ENCODE measurements at places on chromosomes 16 and 17.
A peak's percentile ranks its signal among the peaks of the same experiment; 100 is the strongest.

DNA sequence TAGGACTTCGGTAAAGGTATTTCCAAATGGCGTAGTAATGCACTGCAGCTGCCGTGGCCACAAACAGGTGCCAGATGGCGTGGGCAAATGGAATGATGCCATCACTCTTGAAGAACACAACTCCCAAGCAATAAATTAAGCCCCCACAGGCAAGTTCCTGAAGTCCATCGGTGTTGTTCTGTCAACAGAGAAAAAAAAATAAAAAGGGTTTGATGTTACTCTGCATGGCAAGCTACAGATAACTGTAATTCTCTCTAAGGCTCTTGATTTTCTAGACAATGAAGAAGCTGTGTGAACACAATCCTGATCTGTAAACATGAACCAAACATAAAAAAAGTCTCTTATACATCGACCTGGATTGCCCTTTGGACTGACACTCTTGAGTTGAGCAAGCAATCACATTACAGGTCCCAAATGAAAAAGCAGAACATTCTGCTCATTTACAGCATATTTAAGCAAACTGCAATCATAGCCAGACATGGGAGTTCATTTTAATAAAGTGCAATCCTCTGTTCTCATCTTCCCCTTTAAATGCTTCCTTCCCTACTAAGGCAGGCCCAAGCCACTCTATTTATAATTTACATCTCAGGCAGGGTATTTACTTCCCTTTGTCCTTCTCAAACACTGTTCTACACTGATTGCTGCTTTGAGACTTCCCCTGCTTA lies 27.1 kb downstream of the MMD start:
- DNase-seq: no peak

GRCh38 chr16:56357241-56357764 lies 68.0 kb downstream of the AMFR start:
- no peak for DNase-seq

- DNase-seq: no peak
Observed at GRCh38 chr16:23348579-23349469, 46.7 kb downstream of the SCNN1B start.

DNA sequence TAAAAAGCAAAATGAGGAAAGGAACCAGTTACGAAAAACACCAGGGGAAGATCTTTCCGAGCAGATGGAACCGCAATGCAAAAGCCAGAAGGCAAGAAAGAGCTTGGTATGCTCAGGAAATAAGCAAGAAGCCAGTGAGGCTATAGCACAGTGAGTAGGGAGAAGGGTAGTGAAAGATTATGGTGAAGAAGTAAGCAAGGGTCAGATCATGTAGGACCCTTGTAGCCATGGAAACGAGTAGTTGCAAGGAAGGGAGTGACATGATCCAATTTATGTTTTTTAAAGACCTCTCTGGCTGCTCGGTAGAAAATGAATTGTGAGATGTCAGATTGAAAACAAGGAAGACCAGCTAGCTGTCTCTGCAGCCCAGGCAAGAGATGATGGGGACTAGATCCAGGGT lies 143.3 kb downstream of the USP31 start:
- DNase-seq: no peak

DNA sequence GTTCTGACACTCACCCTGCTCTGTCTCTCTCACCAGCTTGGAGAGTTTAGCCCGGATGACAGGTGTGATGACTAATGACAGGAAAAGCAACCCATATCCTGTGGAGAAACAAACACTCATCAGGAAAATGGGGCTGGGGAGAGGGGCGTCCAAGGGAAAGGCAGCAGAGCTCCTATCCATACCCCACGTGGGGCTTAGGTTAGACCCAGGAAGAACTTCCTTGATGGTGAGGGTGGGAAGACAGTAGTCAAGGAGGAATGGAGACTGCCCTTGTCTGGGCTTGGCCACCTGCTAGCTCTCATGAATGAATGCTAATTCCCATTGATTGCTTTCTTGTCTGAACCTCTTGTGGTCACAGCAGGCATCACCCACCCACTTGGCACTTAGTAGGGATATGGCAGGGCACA lies 3.8 kb downstream of the SLC46A1 start:
- no peak for DNase-seq

DNA sequence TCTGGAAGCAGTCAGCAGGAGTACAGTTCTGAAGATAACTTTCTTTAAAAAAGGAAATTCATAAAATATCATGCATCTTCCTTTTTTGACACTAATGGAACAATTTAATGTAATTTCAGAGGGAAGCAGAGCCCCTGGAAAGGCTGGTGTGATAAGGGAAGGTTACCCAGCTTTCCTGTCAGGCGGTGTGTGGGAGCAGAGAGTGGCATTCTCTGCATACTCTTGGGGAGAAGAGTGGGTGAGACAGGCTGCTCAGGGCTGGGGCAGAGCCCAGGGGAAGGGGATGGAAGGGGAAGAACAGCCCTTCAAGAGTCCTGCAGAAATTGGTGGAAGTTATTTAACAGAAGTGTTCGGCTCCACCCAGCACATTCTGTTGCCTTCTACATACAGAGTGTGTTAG lies 84.7 kb downstream of the PRKCB start:
- DNase-seq: no peak

- no peak for DNase-seq
Observed at GRCh38 chr17:78057113-78057740, 71.3 kb downstream of the TMC6 start.

- no peak for DNase-seq
Observed at GRCh38 chr16:50652836-50653425, 28.2 kb downstream of the SNX20 start.

GRCh38 chr16:4390266-4391260 lies 18.9 kb downstream of the VASN start:
- no peak for DNase-seq

- DNase-seq: no peak
Observed at GRCh38 chr17:17732892-17733670, 51.8 kb downstream of the RAI1 start.

- no peak for DNase-seq
Observed at GRCh38 chr17:69605571-69605970, 191.1 kb downstream of the MAP2K6 start.

GRCh38 chr17:40170325-40170724 lies 6.9 kb upstream of the RAPGEFL1 start:
- DNase-seq: no peak

- no peak for DNase-seq
Observed at GRCh38 chr16:19219836-19220235, 51.8 kb downstream of the SYT17 start.

DNA sequence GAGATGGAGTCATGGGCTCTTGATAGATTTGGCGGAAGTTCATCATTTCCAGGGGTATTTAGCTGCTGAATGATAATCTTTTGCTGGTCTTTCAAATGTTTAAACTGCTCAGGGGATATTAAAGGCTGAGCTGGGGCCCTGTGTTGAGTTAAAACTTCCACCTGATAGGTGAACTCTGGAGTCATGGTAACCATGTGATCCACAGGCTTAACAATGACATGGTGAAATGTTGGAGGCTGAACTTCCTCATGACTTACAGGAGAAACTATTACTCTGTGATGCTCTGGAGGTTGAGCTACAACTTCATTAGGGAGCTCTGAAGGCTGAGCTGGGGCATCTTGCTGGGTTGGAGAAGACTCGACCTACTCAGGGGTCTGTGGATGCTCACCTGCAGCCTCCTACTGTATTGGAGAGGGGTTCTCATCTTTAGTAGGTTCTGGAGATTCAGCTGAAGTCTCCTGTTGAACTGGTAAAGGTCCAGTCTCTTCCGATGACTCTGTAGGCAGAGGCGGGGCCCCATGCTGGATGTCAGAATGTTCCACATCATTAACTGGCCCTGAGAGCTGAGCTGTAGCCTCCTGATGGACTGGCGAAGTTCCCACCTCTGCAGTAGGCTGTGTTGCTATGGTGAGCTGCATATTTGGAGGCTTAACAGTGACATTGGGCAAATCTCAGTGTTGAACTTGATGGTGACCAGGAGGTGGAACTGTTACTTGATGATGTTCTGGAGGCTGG lies 24.2 kb downstream of the RDM1 start:
- DNase-seq: no peak

DNA sequence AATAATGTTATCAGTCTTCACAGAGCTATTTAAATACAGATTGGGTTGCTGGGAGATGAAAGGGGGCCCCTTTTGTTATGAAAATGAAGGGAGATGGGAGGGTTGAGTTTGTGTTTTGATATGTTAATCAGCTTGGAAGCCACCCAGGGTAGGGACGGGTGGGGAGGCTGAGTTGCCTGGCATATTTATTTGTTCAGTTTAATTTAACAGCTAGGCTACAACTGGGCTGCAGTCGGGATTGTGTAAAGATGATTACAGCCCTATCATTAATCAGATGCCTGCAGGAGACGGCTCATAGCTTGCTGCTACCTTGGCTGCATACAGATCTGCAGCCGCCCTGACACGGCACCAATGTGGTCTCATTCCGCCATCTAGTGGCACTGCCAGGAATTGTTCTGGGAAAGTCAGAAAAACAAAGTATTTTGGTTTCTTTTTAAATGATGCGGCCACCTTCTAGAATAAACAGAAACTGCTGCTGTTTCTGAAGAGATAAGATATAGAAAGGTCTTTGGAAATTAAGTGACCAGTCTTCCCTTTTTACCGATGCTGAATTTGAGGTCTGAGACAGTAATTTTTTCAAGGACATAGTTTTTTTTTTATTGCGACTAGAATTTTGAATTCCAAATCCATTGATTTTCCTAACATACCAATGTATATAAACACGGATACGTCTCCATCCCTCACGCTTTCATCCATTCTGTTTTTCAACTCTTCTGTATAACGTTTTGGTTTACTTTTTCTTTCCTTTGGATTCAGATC lies 458.0 kb upstream of the ASIC2 start:
- peak; percentile 72 for DNase-seq

DNA sequence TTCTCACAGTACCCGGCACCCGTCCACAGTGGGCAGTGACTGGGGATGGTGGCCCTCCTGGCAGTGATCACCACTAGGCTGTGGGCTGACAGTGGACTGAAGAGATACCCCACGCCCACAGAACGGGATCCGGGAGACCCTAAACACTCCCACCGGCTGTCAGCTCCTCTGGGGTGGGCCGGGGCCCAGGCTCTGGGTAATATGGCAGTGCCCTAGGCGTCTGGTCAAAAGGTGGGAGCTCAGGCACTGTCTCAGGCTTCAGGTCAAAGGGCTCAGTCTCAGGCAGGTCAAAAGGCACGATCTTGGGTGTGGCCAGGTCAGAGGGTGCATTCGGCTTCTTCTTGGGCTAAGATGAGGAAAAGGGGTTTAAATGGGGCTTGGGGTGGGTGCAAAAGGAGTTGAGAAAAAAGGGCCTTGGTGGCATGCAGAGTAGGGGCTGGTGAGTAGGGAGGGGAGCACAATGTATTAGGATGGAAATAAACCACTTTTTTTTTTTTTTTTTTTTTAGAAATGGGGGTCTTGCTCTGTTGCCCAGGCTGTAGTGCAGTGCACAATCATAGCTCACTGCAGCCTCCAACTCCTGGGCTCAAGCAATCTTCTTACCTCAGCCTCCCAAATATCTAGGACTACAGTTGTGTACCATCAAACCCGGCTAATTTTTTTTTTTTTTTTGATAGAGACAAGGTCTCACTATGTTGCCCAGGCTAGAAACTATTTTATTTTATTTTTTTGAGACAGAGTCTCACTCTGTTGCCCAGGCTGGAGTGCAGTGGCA lies 11.0 kb downstream of the CAVIN1 start:
- no peak for DNase-seq

- DNase-seq: no peak
Observed at GRCh38 chr17:75950855-75951554, 10.2 kb upstream of the FBF1 start.

- no peak for DNase-seq
Observed at GRCh38 chr17:42894283-42895184, 6.1 kb upstream of the G6PC1 start.

DNA sequence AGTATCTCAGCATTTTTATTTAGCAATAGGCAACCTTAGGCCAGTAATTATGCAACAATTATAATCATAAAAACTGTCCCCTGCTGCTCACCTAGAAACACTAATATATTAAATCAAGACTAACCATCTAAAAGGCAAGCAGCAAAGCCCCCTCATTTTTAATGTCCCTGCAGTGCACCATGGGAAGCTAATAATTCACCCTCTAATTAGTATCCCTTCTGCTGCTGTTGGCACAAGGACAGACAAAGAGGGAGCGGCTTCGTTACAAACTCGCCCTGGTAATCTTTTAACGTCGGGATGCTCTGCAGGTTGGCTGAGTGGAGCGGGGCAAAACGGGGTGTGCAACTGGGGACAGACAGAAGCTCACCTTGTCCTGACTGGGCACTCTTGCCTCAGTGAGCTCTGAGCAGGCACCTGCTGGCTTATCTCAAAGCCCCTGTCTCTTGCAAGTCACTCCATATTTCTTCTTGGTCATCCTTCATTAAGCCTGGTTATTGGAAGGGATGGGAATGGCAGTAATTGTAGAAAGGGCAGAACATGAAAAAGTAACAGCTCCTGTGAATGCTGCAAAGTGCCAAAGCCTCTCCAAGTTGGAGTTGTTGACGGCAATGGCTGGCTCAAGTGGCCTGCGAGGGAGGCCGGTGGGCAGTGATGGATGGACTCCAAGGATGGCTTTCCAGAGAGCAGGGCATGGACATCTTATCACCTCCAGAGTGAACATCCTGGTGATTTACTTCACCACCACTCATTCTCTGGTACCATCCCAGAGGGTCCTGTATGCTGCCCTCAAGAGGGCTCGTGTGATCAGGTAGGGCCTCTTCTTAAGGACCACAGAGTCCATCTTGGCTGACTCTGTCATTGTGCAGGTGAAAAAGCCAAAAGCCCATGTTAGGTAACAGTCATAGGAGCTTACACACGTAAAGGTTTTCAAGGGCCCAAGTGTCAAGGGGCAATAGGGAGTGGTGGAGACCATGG lies 219.6 kb upstream of the N4BP1 start:
- no peak for DNase-seq

DNA sequence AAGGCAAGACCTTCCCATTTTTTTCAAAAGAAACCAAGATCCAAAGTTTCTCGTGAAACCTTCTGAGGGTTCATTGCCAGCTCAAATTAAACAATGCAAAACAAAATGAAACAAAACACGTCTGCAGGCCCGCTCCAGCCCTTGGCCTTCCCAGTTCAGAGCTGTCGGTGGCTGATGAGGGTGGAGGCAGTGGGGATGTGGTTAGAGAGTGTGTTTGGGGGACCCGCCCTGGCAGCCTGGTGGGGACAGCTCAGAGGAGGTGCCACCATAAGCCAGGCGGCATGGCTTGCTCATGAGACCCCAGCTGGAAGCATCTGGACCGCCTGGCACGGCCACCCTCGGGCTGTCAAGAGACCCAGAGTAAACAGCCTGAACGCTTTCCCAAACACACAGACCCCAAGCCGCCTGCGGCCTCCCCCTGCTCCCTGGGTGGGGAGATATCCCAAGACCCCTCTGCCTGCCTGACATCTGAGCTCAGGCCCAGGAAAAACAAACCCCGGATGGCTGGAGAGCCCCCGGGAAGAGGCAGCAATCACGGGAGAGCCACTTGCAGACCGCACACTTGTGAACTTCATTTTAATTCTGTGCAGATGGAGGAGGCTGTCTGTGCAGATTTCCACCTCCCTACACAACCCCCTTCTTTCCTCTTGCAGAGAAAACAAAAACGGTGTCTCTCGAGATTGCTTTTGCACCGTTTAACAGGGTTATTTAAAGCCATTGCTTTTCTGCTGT lies 35.4 kb upstream of the LITAF start:
- DNase-seq: no peak

GRCh38 chr16:2897110-2897509 lies 14.1 kb downstream of the FLYWCH2 start:
- DNase-seq: no peak
